NCI-H1436 (cell line): ENCODE measurements at places on chromosomes 6 and 20.

DNA sequence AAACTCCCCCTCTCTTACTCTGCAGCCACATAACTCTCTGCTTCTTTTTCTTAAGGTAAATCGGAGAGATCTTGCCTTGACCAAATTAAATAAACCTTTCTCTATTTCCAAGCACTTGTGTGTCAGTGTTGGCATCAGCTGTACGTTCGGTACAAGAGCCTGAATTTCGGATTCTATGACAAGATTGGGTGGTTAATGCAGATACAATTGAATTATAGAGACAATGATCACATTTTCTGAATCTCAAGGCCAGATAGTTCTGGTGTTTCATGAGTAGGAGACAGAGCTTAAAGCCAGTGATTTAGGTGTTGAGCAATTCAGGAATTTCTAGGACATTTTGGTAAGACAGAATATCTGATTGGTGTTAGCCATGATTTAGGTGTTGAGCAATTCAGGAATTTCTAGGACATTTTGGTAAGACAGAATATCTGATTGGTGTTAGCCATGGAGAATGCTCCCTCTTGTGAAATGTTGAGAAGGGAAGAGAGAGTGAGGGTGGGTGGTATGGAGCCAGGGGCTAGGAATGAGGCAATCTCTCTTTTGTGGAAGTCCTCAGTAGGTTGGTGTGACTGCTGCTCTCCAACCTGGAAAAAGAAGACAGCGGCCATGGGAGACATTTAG lies 5.1 kb downstream of the SPINT3 start:
- DNase-seq: no peak

DNA sequence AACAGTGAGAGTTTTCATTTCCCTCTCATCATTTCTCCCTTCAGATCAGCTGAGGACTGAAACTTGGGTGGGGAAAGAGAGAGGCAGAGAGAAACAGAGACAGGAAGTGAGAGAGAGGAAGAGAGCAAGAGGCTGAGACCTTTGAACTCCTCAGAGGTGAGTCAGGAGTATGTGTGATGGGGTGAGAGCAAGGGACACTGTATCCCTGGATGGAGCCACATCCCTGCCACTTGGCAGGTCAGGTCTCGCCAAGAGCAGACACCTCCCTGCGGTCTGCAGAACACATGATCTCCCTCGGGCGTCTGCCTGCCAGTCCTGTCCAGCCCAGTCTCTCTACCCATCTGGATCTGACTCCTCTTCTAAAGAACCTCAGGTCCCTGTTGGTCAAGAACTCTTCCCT lies 62.7 kb upstream of the SYNDIG1 start:
- DNase-seq: no peak

DNA sequence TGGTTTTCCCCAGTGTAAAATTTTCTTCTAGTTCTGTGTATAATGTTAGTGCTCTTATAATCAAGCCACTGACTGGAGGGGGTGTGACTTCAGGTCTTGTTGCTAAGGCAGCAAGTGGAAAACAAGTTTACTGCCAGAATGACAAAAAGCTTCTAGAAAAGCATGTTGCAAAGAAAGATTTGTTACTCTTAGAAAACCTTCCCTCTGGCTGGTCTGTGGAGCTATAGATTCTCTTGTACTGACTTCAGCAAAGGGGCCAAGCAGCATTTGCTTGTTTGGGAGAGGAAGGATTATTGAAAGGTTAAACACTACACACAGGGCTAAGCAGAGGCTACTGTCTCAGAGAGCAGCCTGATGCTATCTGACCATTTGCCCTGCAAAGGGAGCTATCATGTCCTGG lies 288.8 kb downstream of the BTBD9 start:
- no peak for DNase-seq

DNA sequence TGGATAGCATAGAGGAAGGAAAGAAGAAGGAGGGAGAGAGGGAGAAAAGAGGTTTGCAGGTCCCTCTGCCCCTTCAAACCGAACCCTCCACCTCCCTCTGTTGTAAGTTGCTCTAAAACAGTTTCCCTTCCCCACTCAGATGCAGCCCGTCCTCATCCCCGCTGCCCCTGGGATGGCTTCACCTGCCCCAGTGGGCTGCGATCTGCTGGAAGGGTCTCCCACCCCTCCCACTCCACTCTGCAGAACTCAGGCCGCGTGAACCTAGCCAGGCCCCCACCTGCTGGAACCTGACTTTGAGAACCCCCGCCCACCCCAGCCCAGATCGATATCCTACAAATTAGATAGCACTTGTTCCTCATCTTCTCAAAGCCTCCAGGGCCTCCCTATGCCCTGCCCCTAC lies 190.8 kb downstream of the DLL1 start:
- DNase-seq: no peak

GRCh38 chr20:35462351-35462750 lies 7.0 kb downstream of the CEP250 start:
- DNase-seq: peak; percentile 91

- no peak for DNase-seq
Observed at GRCh38 chr6:127475823-127476176, 16.6 kb upstream of the KIAA0408 start.
